ENCODE measurements at places on chromosomes 2 and 18. TPM values are rescaled to one million over a fixed set of nuclear protein-coding genes. Genes with fewer than 3 reads are reported as not detected.

The DSG1 gene
- not detected for total RNA-seq

The NMUR1 gene
- total RNA-seq, result not detected

The GRHL1 gene
- total RNA-seq, result 11.6 TPM

The ATP6V1B1 gene
- 2.6 TPM for total RNA-seq

The PAX8 gene
- total RNA-seq, result 7.5 TPM

GRCh38 chr2:98454500-98455235 is 10.0 kb downstream of the INPP4A start:
- H3K27me3 ChIP-seq, result no peaks in the 10 kb centered on the region
- no peak overlapping the region for H3K4me3 ChIP-seq
- no peaks in the 10 kb centered on the region for H3K4me1 ChIP-seq
- no peak for DNase-seq
- H3K27ac ChIP-seq, result no peak overlapping the region

GRCh38 chr2:235810252-235810651 is 316.4 kb downstream of the AGAP1 start:
- H3K4me1 ChIP-seq, result no peaks in the 10 kb centered on the region
- no peak overlapping the region for H3K4me3 ChIP-seq
- no peak for DNase-seq

- no peaks in the 10 kb centered on the region for H3K27me3 ChIP-seq
- DNase-seq, result no peak
- H3K4me1 ChIP-seq, result peaks cover 13% of the 10 kb centered on the region
- H3K4me3 ChIP-seq, result no peak overlapping the region
These were observed 3.7 kb downstream of the CYB5A start for GRCh38 chr18:74288041-74288440.

DNA sequence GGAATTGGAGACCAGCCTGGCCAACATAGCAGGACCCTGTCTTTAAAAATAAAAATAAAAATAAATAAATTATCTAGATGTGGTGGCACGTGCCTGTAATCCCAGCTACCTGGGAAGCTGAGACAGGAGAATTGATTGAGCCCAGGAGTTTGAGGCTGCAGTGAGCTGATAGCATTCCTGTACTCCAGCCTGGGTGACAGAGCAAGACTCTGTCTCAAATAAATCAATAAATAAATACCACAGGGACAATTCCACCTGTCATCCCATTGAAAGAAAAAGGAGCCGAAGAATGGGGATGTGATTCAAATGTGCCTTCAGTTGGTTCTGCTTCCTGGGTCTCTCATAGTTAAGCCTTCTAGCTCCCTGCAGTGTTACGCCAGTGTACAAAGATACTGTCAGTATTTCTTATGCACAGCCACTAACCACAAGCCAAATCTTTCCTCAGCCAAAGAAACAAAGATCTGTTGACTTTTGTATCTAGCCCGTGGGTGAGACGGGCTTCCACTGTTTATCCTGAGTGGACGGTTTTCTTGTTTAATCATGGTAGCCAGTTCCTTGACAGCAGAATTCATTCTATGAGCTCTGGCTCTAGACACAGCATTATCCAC is 12.6 kb downstream of the LGALSL start:
- H3K4me3 ChIP-seq, result no peak overlapping the region
- no peaks in the 10 kb centered on the region for H3K4me1 ChIP-seq
- H3K27ac ChIP-seq, result no peak overlapping the region
- H3K27me3 ChIP-seq, result no peaks in the 10 kb centered on the region
